ENCODE measurements at places on chromosomes 7 and 10.

- DNase-seq, result peak; percentile 22
Observed at GRCh38 chr7:151520419-151521261, 945 bp upstream of the RHEB start.

GRCh38 chr7:43313628-43314378, 201.4 kb downstream of the HECW1 start:
- DNase-seq, result no peak

DNA sequence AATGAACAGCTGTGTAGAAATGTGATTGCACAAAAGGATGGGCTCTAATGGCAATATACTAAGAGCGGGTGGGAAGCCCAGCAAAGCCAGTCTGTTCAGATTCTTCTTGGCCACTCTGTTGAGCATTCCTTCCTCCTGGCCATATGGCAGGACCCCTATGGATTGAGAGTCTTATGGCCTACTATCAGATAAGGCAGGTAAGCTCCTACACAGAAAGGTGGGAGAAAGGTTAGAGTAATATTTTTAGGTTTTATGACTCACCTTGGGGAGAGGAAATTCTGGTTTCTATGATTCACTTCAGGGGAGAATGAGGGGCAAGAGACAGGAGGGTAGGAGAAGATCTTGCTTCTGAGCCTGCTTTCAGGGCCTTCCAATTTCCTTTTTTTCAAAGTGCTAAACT, 15.1 kb upstream of the AKR1B10 start:
- no peak for DNase-seq

DNA sequence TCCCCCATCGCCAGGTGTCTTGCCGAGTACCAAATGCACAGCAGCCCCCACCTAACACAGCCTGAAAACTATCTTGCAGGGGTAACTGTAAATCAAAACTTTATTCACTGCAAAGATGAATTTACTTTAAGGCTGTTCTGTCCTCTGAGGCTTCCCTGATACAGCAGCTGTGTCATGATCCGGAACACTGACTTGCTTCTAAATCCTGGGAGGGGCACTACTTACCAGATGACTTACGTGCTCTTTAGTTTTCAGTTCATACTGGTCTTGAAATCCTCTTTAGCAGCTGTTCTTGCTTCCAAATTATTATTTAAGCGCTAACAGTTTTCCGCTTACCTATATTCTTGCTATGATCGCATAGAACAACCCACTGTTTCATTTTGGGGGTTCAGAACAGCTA, 4.9 kb downstream of the DYNC1I1 start:
- no peak for DNase-seq

GRCh38 chr7:54837168-54837567, 78.2 kb upstream of the SEC61G start:
- no peak for DNase-seq

DNA sequence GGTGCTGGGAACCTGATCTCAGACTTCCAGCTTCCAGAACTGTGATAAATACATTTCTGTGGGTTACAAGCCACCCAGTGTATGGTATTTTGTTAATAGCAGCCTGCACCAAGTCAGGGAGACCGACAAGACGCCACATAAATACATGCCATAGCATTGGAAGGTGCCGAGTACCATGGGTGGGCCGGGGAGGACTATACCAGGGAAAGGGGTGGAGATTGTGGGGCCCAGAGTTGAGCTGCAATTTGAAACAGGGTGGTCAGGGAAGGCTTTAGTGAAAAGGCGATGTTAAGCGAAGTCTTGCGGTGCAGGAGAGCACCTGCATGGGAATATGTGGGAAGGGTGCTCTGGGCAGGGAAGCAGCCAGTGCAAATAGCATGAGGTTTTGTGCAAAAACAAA, 88.9 kb upstream of the LRRC4 start:
- DNase-seq, result no peak

DNA sequence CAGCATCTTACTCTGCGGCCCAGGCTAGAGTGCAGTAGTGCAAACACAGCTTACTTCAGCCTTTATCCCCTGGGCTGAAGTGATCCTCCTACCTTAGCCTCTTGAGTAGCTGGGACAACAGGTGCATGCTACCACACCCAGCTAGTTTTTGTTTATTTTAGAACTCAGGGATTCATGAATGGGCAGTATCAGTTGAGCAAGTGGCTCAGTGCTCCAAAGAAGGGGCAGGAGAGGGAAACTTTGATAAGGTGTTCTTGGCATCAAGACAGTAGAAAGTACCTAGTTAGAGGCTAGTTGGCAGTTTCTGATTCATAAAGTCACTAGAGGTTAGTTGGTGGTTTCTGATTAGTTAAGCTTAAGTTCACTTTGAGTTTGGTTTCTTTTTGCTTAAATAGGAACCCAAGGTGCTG, 18.4 kb downstream of the TRIM24 start:
- no peak for DNase-seq

DNA sequence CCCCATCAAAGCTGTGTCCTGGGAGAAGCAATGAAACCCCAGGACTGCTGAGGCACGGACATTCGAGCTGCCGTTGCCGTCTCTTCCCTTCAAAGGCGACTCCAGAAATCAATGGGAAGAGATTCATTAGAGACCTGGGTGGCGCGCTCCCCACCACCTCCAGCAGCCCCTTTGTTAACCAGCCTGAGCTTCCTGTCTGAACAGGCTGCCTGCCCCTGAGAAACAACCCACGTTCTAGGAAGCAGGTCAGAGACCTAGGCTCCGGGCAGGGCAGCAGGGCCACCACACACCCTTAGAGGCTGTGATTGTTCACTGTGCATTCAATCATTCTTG, 110.9 kb upstream of the PPIF start:
- no peak for DNase-seq

- peak; percentile 23 for DNase-seq
Observed at GRCh38 chr10:109883859-109884771, 39.2 kb downstream of the XPNPEP1 start.

DNA sequence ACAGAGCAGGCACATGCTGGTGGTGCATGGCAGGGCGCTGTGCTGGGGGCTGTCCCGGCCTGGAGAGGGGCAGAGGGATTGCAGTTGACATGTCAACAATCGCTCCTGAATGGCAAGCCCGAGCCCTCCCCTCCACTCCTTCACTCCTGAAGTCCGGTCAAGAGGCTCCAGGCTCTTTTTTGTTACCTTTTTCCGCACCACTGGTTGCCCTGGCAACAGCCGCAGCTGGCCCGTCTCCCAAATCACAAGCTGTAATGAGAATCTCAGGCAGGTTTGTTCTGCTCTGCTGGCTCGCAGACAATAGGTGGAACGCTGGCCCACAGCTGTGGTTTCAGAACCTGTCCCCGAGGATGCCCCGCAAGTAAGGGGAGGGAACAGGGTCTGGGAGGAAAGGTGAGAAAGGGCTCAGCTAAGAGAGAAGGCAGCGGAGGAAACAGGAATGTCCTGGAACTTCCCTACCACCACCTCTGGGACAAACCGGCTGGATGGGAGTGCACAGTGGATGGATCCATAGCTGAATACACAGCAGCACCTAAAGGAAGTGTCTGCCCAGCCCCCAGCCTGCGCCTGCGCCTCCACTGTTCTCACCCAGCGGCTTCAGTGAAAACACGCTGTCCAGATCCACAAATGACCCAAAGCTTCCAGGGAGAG, 58.9 kb downstream of the CALML3 start:
- DNase-seq, result no peak

Measured in stimulated activated CD8-positive, alpha-beta memory T cell treated with anti-CD3 and anti-CD28 coated beads, Interleukin-12 subunit alpha, Interleukin-12 subunit beta, amount 100 ng/mL, for 4 hours (primary cell).